ENCODE measurements at places on chromosomes 6 and 20.

DNA sequence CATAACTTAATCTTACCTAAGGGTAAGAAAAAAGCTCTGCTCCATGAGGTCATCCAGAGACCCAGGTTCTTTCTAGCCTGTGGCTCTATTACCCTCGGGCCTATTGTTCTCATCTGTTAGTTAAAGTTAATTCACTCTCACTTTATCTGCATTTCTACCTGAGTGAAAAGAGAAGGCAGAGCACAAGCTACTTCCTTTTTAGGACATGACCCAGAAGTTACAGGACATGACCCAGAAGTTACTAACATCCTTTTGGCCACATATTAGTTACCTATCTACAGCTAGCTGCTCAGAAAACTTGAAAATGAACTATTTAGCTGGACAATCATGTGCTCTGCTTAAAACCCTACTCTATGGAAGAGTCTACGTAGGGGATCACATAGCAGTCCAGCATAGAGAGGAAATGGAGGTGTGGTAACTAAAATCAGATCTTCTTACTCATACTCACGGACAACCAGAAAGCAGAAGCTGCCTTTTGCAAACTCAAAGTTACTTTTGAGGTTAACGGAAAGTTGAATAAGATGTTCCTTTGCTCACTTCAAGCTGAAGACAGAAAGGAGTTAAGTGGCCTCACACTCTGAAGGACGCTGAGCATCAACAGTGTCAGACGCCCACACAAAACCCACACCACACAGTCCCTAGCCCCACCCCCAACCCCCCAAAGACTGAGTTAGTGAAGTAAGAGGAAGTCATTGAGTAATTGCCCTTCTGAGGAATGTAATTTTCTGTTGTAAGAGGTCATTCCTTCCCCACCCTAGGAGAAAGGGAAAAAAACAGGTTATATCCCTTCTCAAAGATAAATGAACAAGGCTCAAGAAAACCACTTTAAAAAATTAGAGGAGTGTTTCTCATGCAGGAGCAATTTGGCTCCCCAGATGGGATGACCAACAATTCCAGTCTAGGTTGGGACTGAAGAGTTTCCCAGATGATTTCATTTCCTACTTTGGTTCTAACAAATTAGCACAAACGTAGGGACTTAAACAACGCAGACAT, 45.9 kb upstream of the TAB2 start:
- no peak for DNase-seq

- no peak for DNase-seq
These were observed 33.1 kb upstream of the CMTR1 start for GRCh38 chr6:37399795-37400490.

GRCh38 chr20:2261046-2261485, 34.7 kb upstream of the TGM3 start:
- no peak for DNase-seq

GRCh38 chr20:36234771-36235320, 1.4 kb upstream of the AAR2 start:
- no peak for DNase-seq

DNA sequence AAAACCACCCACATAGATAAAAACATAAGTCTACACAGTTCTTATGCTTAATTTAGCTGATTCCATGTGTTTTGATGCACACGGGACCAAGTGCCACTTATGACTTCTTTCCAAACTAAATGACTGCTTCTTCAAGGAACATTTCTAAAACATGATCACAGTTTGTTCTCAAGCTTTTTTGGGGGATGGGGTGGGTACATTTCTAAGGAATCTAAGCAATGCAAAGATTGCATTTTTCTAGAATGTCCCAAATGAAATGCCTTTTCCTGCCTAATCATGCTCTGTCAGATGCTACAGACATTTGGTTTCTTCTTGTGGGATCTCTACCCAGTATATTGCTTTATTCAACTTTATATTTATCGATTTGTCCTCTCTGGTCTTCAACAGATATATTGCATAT, 496.8 kb upstream of the JAG1 start:
- no peak for DNase-seq

DNA sequence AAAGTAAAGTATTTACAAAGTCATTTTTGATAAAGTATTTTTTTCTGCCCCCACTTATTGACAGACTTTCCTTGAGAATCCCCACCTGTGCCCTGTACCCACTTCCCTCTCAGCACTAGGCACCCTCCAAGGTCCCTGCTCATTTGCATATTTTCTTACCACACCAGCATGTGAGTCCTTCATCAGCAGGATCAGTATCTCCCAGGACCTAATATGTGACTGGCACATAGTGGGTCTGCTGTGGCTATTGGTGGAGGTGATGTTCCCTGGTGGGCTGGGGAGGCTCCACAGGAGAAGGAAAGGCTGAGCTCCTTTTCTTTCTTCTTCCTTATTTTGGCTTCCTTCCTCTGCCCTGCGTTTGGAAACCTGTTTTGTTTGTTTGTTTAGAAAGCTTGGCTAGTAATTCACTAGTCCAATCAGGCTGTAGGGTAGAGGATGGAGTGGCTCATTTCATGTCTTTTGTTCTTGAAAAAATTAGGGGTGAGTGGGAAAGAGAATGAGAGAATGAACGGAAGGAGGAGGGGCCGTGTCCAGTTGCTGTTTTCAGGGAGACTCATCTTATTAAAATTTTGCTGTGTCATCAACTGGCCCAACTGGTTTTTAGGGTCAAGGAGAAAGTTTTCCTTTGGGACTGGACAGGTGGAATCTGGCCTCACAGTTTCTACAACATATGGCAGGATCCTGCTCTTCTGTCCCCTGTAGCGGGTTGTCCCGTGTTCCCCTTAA, 2.8 kb upstream of the RNF24 start:
- no peak for DNase-seq

- DNase-seq, result no peak
These were observed 2.5 kb downstream of the PERP start for GRCh38 chr6:138104618-138105213.

- no peak for DNase-seq
These were observed 910.9 kb upstream of the MAP3K7 start for GRCh38 chr6:91497770-91498169.

- no peak for DNase-seq
These were observed 38.8 kb downstream of the ISM1 start for GRCh38 chr20:13259921-13260320.

- no peak for DNase-seq
These were observed 32.8 kb downstream of the ADNP start for GRCh38 chr20:50898475-50898874.

DNA sequence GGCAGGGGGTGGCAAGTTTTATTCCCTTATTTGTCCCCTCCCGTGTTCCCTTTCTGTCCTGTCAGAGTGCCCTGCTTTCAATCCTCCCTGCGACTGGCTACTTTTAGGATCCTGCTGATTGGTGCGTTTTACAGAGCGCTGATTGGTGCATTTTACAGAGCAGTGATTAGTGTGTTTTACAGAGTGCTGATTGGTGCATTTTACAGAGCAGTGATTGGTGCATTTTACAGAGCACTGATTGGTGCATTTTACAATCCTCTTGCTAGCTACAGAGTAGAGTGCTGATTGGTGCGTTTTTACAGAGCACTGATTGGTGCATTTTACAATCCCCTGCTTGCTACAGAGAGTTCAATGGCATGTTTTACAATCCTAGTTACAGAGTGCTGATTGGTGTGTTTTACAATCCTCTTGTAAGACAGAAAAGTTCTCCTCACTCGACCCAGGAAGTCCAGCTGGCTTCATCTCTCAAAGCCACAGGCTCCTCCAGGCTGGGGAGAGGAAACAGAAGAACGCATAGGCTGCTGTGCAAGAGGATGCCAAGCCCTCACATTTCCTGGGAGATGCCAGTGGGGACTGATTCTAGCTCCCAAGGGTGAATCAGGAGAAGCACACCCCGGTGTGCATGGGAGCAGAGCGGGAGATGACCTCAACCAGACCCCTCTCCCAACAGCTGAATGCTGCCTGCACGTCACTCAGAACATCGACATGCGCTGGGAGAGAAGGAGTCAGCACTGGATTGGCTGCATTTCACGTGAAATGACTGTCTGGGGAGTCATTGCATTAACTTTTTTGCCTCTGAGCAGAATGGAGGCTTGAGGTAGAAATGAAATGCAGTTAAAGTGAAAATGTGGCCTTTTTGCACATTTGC, 48.3 kb upstream of the SLC22A23 start:
- DNase-seq, result no peak

GRCh38 chr6:88482465-88482864, 316.3 kb upstream of the CNR1 start:
- DNase-seq, result no peak

GRCh38 chr6:17393892-17394631, 667 bp downstream of the CAP2 start:
- DNase-seq, result peak; percentile 25

GRCh38 chr6:145964948-145965366, 799 bp upstream of the SHPRH start:
- DNase-seq, result no peak

DNA sequence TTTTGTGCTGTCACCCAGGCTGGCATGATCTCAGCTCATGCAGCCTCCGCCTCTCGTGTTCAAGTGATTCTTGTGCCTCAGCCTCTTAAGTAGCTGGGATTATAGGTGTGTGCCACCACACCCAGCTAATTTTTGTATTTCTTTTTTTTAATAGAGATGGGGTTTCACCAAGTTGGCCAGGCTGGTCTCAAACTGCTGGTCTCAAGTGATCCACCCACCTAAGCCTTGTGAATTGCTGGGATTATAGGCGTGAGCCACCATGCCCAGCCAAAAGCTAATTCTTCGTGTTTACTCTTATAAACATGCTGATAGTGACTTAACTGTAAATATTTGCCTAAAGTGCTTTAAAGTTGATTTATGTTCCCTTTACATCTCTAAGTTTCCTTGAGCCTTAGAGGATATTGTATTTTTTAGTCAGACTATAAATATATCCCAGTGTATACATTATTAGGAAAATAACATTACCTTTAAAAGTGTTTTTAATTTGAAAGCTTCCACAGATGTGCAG, 91.7 kb downstream of the COL21A1 start:
- DNase-seq, result no peak

GRCh38 chr6:10510592-10511367, 10.4 kb upstream of the GCNT2 start:
- DNase-seq, result peak; percentile 23

DNA sequence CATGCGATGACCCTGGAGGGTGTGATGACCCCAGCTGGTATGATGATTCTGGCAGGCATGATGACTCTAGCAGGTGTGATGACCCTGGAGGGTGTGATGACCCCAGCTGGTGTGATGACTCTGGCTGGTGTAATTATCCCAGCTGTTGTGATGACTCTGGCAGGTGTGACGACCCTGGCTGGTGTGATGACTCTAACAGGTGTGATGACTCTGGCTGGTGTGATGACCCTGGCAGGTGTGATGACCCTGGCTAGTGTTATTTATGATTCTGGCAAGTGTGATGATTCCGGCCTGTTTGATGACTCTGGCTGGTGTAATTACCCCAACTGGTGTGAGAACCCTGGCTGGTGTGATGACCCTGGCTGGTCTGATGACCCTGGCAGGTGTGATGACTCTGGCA, 427.2 kb downstream of the QKI start:
- DNase-seq, result no peak

- DNase-seq, result no peak
These were observed 618.0 kb downstream of the PRKN start for GRCh38 chr6:162109480-162110050.

GRCh38 chr20:41392871-41393704, 26.5 kb upstream of the EMILIN3 start:
- DNase-seq, result peak; percentile 72

DNA sequence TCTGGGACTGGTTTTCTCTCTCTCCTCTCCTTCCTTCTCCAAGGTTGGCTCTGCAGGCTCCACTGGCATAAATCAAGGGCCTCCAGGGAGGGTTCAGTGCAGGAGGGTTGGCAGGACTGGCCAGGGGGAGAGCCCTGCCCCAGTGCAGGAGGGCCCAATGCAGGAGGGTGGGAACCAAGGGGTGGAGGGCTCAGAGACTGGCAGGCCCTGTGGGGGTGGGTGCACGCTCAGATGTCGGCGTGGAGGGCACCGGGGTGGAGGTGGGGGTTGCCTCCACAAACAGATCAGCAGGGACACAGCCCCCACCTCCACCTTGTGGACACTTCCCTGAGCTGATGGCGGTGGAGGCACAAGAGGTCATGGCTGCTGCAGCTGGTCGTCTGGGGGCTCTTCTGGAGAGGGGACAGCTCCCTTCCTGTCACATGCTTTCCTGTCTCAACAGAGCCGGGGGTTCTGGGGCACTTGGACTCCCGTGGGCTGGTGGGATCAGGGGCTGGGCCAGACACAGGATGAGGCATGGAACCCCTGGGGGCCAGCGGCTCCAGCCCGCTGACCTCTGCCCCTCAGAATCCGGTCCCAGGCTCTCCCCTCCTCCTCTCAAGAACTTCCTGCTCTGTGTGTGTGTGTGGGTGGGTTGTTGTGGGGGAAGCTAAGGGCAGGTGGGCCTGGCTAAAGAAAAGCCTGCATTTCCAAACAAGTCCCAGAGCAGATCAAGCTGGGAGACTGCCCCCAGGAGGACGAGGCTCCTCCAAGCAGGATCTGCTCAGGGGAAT, 2.7 kb upstream of the ABHD16B start:
- DNase-seq, result no peak

- no peak for DNase-seq
These were observed 14.9 kb downstream of the SH3BGRL2 start for GRCh38 chr6:79646006-79646405.

GRCh38 chr6:75609639-75610590, 8.2 kb downstream of the SENP6 start:
- no peak for DNase-seq

GRCh38 chr20:23234311-23235078, 116.1 kb upstream of the NXT1 start:
- DNase-seq, result no peak

- no peak for DNase-seq
These were observed 436.8 kb downstream of the HAO1 start for GRCh38 chr20:7503501-7503900.

DNA sequence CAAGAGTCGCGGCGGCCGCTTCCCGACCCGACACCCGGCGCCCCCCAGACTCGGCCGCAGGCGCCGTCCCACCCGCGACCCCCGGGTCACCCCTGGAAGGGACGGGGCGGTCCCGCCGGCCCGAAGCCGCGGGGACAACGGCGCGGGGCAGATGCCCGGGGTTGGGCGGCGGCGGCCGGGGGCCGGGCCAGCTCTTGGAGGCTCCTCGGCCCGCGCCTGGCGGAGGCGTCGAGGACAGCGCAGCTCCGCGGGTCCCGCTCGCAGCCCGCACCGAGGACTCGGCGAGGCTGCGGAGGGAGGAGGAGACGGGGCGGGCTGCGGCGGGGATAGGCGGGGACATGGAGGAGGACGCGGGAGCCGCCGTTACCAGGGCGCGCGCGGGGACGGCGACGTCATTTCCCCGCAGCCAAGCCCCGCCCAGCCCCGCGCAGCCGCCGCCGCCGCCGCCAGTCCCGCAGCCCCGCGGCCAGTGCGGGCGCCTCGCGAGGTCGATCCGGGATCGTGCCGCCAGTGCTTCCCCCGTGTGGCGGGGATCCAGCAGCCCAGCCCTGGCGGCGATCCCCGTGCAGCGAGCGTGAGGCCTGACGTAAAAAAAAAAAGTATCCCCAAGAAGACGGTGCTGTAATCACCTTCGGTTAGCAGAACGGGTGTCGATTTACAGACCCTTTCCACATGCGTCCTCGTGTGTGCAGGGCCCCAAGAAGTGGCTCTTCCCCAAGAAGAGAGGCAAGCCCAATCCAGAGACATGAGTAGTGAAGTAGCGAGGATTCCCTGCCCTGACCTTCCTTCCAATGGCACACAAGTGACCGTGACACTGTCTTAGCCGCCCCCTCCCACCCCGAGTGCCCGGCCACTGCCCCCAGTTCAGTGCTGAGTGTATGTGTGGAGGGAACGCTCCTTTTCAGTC, at the start of gene FAM184A:
TSS of gene FAM184A (minus strand) at position 289 of the 907 bp plus-strand sequence. CDS start 365 bp downstream, outside the sequence.
- DNase-seq, result peak; percentile 79
